ENCODE measurements at places on chromosomes 4 and X. TPM values are rescaled to one million over a fixed set of nuclear protein-coding genes. Genes with fewer than 3 reads are reported as not detected.

Gene HDX
- 3.2 TPM for total RNA-seq

Gene ATP8A1
- 84.7 TPM for total RNA-seq

Gene TLL1
- total RNA-seq = 4.7 TPM

Gene GUCY1B1
- 18.1 TPM for total RNA-seq

Gene CD40LG
- total RNA-seq = 1.3 TPM

Gene SPIN4
- total RNA-seq = 8.1 TPM

Gene TLR7
- total RNA-seq = 7.8 TPM

Gene KIAA1210
- not detected for total RNA-seq

Gene CORIN
- 3.9 TPM for total RNA-seq

Gene CENPE
- 3.4 TPM for total RNA-seq

Gene MAGEE2
- not detected for total RNA-seq

DNA sequence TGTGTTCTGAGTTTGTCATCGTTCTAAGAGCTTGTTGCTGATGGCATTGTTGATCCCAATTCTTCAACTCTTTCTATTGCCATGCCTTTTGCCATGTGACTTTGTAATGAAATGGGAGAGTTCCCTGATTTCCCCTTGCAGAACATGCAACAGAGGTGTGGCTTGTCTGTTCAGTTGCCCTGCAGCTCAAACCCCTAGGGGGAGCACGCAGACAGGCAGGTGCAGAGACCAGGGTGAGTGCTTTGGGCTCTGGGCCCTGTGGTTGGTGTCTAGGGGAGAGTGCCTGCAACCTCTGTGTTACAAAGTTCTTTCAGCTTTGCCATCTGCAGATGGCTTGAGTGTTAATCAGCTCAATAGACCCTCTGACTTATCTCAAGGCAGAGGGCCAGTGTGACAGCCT, 332.7 kb downstream of the MID1IP1 start:
- DNase-seq = no peak

DNA sequence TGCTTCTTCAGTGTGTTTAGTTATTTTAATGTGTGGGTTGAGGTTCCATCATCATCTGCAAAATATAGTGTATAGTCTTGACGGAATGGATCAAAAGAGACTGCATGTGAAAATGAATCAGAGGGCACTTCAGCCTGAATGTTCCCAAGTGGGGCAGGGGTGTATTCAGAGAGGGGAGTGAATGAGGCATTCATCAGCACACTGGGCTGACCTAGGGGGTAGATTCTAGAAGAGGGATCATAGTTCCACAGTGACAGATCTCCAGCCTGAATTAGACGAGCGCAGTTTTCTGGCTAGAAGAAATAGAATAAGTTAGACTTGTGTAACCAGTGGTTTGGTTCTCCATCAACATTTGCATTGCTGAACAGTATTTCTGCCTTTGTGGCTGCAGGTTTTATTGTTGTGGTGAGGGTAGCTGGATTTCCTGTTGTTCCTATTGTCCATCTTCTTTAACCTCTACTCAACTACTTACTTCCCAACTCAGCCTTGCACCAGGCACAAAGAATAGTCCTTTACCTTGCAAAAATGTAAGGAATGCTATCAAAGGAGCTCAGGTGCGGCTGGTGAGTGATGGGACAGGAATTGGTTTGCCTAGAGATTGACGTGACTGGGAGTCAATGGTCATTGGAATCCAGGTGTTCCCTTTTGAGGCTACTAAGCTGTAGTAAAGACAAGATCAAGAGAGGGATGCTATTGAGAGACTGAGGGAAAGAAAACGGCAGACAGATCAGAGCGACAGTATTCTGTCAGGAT, 50.9 kb downstream of the NAP1L5 start:
- no peak for DNase-seq

DNA sequence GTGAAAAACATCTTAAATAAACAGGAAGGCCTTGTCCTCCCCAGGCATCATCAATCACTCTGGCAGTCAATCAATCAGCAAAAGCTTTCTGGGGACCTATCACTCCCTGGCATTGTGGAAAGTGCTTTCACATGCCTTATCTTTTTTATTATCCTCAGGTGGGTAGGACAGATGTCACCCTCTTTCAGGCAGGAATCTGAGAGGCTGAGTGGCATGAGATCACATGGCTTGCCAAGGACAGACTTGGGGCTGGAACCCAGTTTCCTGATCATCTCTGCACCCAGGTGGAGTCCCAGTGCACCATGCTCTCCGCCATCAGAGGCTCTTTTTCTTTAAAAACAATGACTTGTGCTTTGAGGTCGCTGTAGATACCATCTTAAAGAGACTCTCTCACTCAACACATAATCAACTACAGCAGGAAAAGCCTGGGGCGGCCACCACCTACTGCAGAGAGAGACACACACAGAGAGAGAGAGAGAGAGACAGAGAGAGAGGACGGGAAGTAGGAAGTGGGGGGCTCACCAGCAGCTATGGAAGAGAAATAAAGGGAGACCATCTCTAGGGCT, 282.7 kb downstream of the PTTG2 start:
- DNase-seq = no peak

GRCh38 chr4:14087459-14087858, 459.9 kb upstream of the BOD1L1 start:
- DNase-seq = no peak

- no peak for DNase-seq
Measured at GRCh38 chr4:163804001-163804400, 309.5 kb downstream of the TMA16 start.

DNA sequence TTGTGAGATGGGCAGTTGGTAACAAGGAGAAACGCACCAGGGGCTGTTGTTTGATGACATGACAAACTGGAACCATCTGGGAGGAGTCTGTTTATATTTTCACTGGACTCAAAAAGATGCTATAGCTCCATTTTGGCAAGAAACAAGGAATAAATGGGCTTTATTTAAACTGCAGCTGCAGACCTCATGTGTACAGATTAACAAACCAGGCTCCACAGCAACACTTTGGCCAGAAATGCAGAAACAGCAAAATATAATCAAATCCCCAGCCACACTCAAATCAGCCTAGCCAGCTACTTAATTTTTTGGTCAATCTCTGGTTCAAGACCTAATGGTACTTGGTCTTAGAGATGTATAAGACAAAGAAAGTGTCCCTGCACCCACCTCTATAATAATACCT, 52.7 kb downstream of the ASB9 start:
- no peak for DNase-seq

DNA sequence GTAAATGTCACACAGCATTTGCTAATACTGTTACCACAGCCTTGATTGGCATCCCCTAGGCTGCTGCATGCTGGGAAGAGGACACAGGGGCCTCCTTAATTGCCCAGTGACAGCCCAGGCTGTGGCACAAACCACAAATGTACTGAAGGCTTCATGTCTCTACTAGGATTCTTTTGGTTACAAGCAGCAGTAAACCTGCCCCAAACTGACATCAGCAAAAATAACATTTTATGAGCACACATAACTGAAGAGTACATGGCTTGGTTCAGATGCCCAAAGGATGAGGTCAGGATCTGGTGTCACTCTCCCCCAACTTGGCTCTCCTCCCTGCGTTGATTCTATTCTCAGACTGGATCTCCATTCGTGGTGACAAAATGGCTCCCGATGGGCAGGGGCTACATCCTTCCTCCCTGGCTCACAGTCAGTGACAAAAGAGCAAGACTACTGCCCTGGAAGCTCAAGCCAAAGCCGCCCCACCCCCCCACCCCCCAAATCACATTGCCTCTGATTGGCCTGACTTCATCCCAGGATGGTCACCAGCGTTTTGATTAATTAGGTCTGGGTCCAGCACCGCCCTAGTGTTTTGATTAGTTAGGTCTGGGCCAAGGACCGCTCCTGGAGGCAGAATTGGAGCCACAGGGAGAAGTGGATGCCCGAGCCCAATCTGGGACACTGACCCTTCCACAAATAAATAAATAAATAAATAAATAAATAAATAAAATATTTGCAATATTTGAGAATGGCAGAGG, 180.5 kb upstream of the RBPJ start:
- no peak for DNase-seq

DNA sequence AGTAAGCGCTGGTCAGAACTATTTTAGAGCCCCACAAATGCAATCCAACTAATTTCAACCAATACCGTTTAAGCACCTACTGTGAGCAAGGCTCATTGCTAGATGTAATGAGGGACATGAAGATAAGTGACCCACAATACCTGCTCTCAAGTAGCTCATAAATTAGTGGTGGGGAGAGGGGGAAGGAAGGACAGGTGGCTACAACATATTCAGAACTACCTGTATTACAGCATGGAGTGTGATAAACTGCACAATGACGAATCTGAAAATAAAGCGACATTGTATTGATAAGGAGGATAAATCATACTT, 311.6 kb upstream of the DIAPH2 start:
- no peak for DNase-seq

DNA sequence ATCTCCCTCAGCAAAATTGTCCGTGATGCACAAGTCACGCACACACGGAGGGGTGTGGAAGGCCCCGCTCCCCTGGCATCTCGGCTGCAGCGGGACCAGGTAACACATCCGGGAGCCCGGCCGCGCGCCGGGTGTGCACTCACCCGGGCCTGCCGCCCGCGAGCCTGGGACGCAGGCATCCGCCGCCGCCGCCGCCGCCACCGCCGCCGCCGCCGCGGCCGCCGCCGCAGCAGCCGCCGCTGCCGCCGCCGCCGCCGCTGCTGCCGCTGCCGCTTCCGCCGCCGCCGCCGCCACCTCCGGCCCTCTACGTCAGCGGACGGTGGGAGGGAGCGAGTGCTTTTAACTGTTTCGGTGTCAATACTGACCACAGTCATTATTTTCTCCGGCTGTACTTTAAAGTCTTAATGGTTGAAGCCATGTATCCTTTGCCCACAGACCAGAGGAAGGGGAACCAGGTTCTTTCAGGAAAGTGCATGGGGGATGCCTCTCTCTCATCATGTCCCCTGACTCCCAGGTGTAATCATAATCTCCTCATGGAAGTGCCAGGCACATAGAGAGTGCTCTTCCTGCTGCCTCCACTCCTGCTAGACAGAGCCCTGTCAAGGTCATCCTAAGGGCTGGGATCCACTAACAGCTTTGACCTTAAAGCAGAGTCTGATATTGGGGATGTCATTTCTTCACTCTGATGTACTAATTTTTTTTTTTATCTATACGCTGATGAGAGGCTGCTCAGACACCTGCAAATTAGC, 38.0 kb downstream of the MAGEE2 start:
- DNase-seq = peak; percentile 51

GRCh38 chrX:154333837-154334271, 38.3 kb downstream of the TKTL1 start:
- no peak for DNase-seq

DNA sequence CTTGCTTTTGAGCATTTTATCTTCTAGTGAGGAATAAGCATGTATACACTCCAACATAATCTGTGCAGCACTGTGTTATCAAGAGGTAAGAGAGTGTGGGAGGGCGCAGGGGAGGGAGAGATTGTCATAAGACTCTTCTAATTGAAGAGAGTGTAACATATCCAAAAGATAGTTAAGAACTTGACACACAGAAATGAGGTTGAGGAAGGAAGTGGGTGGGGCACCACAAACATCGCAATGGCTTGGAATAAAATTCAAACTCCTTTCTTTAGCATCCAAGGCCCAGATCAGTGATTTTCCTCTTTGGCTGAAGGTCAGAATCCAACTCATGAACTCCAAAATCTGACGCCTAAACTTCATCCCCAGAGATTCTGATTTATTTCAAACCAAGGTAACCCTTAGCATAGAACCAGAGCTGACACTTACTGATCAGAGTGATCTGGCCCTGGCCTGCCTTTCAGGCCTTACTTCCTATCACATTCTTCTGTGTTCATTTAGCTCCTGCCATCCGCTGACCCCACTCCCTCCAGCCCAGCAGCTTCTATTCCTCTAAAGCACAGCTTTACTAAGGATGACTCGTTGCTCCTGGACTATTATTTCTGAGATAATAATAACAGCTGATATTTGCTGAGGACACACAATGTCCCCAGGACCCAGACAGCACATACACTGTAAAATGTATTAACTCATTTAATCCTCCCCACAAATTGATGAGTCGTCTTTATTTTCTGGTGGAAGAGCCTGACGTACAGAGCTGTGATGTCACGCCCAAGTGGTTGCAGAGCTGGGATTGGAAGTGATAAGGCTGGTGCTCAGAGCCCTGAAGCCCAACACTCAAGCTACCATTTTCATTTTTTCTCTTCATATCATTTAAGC, 10.6 kb upstream of the CTSO start:
- no peak for DNase-seq

DNA sequence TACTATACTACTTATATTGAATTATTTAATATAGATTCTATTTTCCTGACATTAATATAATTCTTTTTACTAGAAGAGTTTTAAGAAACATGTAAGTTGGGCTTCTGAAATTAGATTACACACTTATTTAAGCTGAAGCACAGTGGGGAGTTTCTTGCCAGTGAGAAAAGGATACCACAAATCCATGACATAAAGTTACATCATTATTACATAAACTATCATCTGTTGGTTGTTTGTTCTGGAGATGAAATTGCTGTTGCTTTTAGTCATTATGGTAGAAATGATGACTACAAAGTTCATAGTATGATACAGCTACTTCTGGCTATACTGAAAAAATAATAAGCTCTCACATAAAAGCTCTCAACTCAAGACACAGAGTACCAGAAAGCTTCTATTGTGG, 880.4 kb downstream of the PCDH18 start:
- no peak for DNase-seq

DNA sequence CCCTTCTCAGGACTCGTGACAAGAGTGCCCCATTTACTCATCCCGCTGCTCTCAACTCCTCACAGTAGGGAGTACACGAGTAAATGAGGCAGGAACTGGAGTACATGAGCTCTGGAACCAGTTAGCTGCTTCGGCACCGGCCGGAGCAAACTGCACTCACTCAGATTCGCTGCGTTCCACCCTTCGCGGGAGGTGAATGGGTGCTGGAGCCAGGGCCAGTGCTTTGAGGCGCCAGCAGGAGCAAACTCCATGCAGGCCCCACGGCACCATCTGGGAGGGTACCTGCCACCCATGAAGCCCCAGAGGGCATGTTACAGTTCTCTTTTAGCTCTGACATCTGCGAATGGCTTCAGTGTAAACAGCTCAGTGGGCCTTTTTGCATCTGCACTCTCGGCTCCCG, 315.5 kb upstream of the GK2 start:
- DNase-seq = no peak

DNA sequence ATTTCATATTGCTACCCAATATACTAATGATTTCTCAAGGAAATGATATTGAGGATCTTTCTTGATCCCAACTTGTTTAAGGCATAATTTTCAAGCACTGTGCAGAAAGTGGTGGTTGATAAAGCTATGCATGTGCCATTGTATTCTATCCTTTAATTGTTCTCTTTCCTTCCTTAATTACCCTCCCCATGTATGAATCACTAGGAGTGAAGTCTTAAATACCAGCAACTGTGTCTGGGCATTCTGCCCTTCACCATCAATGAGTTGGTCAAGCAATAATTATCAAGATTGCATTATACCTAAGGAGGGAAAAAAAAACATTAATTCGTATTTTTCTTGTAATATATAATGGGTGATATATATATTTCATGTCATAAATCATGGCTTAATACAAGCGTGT, 111.8 kb upstream of the FRMPD4 start:
- no peak for DNase-seq

- DNase-seq = no peak
Measured at GRCh38 chr4:94979621-94980020, 221.9 kb downstream of the BMPR1B start.

- DNase-seq = no peak
Measured at GRCh38 chrX:53798281-53798680, 111.8 kb upstream of the HUWE1 start.

GRCh38 chrX:10168226-10168625, 11.5 kb downstream of the CLCN4 start:
- DNase-seq = peak; percentile 56

- peak; percentile 79 for DNase-seq
Measured at GRCh38 chr4:185470501-185471195, 885 bp downstream of the CCDC110 start.

- DNase-seq = no peak
Measured at GRCh38 chr4:113899271-113900070, 80.0 kb downstream of the ARSJ start.

- DNase-seq = no peak
Measured at GRCh38 chrX:35339796-35340195, 397.2 kb downstream of the FAM47B start.
